DMS79 (cell line): ENCODE measurements at places on chromosomes 12 and 14.

DNA sequence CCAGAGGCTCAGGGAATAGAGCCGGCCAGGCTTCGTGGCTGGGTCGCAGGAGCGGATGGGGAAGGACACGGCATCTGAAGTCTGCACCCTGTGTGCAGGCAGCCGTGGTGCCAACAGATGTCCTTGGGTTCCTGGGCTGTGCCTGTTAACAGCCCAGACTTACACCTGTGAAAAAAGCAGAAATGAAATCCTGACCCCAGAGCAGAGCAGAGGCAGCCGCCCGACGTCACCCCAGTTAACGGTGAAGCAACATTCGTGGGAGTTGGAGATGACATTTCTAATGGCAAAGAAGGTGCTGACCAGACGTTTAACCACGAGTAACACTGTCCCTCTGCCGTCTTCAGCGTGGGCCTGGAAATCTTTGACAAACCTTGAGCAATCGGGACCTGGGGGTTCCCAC, 200.3 kb upstream of the DIO3 start:
- no peak for DNase-seq

- DNase-seq: no peak
Measured at GRCh38 chr12:109810954-109811623, 22.1 kb downstream of the TRPV4 start.

DNA sequence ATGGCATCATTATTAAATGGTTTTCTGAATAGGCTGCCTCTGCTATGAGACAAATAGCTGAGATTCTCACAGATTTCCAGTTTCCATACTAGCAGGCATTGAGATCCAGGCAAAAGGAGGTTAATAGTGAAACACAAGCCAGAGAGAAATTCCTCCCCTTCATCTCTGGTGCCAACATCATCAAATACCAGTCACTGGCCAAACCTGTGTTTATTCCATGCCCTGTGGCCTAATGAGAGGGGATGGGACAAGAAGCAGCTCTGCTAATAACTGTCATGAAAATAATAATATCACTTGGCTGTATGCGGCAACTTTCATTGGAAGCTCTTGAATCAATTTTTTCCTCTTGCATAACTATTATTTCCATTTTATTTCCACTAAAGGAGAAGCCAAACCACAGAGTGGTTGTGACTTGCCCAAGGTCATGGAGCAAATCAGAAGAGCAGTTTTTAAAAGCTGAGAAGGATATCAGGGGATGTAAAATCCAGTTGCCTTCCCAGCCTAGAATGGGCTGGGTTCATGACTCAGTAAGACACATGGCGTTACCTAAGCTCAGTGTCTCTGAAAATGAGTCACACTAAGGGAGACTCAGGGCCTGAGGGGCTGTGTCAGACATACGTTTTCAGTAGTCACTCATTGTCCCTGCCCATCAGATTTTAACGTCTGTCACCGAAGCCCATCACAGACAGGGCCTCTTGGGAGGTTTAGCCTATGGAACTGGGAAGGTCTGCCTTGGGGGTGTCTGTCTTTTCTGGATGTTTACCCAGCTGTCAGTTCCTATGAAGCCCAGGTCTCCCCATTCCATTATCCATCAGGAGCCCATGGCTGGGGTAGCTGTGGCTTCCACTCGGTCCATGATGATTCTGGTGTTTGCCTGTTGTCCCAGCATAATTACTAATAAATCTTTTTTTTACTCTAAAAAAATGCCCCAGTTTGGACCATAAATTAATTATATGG, 208.8 kb upstream of the EEA1 start:
- no peak for DNase-seq

- DNase-seq: peak; percentile 27
Measured at GRCh38 chr14:99215277-99215676, 56.7 kb downstream of the BCL11B start.

- DNase-seq: no peak
Measured at GRCh38 chr12:47820631-47821345, 1.1 kb upstream of the HDAC7 start.

DNA sequence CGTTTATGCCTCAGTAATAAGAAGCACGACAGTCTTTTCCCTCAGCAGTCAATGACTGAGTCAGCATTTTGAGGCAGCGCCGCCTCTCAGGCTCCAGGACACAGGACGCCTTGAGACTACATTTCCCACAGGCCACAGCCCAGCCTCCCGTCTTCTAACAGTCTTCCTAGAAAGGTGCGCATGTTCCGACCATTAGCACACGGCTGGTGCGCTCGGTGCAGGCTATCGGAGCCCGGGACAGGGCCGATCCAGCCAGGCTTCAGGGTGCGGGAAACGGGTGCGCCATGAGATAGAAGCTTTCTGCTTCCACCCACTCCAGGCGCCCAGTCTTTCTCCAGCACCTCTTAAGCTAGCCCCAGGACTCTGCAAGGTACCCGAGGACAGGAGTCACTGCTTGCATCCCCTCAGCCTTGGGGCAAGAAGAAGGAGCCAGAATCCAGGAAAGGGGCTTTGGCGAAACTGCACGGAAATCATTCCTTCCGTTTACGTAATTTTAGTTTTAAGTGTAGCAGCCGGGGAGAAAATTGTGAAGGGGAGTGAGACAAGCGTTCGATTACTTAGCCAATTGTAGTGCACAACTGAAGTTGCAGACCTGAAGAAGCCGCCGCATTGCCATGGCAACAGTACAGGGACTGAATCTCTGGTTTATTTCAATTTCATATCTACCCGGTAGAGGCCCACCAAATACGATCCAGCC, 54.0 kb downstream of the ZNF641 start:
- DNase-seq: peak; percentile 42
